ENCODE measurements at places on chromosomes 4 and X.
A peak's percentile ranks its signal among the peaks of the same experiment; 100 is the strongest.

DNA sequence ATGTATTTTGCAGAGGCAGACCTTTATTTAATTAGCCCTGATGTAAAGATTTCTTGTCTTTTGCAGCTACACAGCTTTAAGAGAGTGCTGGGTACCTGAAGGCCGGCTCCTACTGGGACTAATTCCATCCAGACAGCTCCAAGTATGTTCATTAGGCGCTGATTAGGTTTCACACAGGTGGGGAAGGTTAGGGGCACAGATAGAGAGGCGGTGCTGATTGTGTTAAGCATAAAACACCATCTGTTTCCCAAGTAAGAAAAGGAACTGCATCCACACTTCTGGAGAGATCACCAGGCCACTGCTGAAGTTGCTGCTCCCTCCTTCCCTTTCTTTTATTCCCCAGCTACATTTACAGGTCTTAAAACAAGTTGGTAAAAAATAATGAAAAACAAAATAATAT is 349.5 kb downstream of the ZIC3 start:
- no peak for DNase-seq

DNA sequence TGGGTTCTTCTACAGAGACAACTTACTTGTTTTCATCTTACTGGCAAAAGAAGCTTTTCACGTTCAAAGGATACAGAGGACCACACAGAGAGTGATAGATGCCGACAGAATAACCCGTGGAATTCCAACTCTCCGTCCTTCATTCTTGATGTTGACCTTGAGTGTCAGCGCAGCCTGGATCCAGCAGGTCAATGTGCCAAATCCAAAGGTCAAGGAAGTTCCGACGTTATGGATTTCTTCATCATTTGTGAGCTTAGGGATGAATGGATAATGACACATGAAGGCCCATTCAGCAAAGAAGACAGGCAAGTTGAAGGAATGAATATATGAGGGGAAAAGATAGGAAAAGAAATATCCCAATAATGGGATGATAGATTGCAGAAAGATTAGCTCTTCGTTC is 59.6 kb downstream of the ENOPH1 start:
- no peak for DNase-seq

GRCh38 chrX:81957900-81958545 is 756.1 kb downstream of the SH3BGRL start:
- DNase-seq, result no peak

GRCh38 chr4:153440475-153440874 is 25.7 kb upstream of the TMEM131L start:
- DNase-seq, result no peak

DNA sequence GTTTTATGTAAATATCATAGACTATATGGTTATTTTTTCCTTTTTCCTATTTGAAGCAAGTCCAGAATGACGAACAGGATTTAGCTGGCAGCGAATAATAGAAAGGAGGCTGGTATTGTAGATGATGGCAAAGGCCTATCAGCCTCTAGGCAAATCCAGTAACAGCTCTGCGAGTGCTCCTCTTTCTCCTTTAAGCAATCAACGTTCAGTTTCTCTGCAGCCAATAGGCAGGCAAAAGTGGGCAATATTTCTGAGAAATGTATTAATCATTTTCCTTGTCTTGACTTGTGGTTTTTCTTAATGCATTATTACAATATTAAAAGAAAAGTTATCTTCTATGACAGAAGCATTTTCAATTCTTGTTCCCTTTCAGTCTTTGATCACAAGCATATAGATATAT is 183.3 kb downstream of the SH3KBP1 start:
- no peak for DNase-seq

- DNase-seq, result no peak
Measured at GRCh38 chrX:94057385-94057784, 383.4 kb downstream of the FAM133A start.

DNA sequence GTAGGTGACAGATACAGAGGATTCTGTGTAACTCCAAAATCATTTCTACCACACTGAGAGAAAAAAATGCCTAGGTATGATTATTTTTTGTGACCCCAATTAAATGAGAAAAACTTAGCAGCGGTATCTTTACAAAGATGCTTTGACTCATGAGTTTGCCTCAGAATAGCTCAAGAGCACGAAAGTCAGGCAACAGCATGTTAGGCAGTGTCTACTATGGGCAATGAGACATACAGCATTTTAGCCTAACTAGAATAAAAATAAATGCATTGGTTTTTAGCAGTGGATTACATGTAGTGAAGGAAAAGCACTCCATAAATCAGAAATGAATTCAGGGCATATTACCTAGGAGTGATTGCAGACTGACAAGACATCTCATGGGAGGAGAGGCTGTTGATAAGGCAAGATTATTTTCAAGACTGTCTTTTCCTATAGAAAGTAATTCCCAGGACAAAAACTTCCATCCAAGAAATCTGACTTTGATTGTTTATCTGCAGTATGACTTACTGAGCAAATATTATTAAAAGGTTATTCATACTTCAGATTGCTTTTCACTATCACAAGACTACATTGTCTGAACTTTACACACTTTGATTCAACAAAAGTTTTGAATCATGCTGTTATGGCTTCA is 3.6 kb downstream of the ANXA10 start:
- DNase-seq, result no peak

GRCh38 chrX:120299928-120300327 is 11.3 kb downstream of the TMEM255A start:
- DNase-seq, result no peak

- no peak for DNase-seq
Measured at GRCh38 chrX:129577473-129577872, 37.4 kb downstream of the OCRL start.

- DNase-seq, result no peak
Measured at GRCh38 chrX:129600981-129601424, 53.8 kb downstream of the APLN start.

DNA sequence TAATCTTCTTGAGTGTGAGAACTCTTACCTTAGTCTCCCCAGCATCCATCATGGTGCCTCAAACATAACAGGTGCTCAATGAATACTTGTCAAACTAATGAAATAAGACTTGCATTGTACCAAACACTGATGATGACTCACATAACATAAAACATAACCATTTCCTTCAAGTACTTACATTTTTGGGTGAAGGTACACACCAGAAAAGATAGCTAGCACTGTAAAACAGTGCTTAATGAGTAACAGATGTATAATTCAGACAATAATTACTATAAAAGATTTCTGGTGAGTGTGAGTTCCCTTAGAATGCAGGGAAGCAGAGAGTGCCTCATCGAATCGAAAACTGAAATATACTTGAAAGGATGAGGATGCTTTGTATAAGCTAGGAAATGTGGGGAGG is 70.1 kb upstream of the HCCS start:
- no peak for DNase-seq

- DNase-seq, result no peak
Measured at GRCh38 chr4:101019941-101020401, 327.4 kb downstream of the PPP3CA start.

GRCh38 chr4:88792821-88793220 is 95.2 kb upstream of the NAP1L5 start:
- DNase-seq, result no peak

- DNase-seq, result peak; percentile 67
Measured at GRCh38 chr4:51895816-51896408, 53.0 kb downstream of the DCUN1D4 start.

DNA sequence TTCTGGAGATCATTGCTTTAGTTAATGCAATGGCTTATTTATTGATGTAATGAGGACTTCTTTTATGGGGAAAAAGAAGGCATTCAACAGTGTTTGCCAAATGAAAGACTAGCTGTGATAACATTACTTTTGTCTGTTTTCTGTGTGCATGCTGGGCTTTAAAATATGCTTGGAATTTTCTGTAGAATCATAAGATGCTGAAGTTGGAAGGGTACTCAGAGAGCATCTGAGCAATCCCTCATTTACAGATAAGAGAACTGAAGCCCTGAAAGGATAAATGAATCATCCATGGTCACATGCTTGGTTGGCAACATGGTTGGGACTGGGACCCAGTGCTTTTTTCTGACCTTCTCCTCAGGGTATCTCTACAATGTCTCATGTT is 31.4 kb upstream of the PITX2 start:
- DNase-seq, result no peak

- DNase-seq, result no peak
Measured at GRCh38 chr4:123233136-123233768, 163.3 kb upstream of the SPRY1 start.

GRCh38 chr4:112735474-112735951 is 98.6 kb downstream of the LARP7 start:
- peak; percentile 4 for DNase-seq

DNA sequence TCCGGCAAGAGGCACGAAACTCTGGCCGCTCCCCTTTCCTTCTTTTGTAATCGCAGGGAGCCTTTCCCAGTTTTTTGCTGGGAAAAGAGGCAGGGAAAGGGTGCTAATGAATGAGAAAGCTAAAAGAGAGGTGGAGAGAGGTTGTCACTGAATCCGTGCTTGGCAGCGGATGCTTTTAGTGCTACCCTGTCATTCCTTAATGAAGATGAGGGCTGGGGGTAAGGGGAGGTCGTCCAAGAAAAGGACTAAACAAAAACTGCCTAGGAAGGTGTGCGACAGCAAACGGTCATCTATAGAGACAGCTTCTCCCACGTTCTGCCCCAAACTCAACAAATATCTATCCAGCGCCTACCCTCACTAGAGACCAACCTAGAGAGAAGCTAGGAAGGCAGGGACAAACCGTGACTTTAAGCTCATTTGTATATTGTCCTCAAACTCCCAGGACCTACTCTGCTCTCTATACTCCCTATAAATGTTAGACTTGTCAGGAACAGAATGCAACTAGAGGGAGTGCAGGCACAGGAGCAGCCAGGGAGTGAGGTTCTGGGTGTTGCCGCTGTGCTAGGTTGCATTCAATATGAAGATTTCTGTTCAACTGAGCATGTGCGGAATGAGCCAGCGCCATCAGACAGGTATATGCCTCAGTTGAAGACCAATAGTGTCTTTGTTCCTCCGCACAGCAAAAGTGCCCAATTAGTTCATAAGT is 777 bp upstream of the CASK start:
- no peak for DNase-seq

DNA sequence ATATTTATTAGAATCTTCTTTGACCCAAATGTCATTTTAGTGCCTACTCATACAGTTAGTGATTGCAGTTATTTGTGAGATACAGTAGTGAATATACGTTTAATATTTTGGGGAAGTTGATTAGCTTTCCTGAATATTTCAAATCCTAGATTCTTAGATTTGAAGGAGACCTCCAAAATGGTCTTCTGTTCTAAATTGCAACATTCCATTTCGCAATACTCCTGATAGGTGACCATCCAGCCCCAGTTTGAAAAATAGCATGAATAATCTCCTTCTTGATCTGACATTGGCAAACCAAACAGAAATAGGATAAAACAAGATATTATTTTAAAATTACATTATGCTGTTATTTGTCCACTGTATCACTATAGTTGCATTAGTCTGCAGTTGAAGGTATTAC is 505.6 kb downstream of the GRID2 start:
- no peak for DNase-seq

DNA sequence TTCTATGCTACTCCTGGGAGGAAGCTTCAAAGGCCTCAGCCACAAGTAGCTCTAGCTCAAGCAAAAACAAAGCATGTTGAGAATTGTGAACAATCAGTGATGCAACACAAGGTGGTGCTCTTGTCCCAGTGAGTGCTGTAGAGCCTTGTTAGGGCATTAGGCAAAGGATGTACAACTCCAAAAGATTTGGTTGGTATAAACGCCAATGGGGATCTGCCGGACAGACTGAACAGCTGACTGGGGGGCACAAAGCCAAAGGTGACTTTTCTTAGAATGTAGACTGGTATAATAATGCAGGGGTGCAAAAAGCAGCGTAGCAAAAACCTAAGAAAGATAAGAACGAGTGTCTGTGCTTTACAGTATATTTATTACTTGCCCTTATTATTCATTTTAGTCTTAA is 62.6 kb upstream of the ALB start:
- no peak for DNase-seq

DNA sequence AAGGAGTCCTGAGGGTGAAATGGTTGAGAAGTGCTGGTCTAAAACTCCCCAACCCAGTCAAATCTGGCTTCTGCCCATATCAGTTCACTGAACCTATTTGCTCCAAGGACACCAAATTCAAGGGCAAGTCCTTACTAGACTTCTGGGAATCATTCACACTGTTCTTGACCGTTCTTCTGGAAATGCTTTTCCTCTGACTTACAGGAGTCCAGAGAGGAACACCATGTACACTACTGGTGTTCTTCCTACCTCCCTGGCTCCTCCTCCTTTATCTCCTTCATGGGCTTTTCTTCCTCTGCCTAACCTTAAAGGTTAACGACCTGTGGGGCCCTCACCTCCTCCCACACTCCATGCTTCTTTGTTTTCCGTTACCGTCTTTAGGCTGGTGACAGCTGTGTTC is 281.3 kb downstream of the FRMPD4 start:
- DNase-seq, result no peak

GRCh38 chr4:109649872-109650271 is 53.4 kb downstream of the CASP6 start:
- peak; percentile 44 for DNase-seq

- DNase-seq, result no peak
Measured at GRCh38 chrX:115337491-115338144, 48.1 kb downstream of the LUZP4 start.

DNA sequence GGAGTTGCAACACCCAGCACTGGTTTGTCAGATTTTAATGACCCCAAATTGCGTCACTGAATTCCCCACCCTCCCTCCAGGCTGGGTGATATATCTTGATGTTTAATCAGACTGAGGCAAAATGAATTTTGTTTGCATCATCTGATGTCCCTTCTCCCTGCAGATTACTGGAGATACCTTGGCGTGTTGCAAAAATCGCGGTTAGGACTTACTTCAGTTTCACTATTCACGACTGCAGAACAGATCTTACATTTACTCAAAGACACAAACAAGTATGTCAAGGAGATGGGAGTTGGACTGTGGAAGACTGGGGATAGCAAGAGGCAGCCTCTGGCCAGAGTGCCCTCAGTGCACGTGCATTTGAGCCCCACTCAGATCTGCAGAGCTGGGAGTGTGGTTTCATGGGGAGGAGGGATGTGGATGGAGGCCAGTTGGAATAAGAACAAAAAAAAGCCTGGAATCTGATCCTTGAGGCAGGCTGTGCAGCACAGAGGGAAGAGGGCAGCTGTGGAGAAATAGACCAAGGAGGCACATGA is 92.2 kb upstream of the MTM1 start:
- DNase-seq, result no peak

GRCh38 chrX:15947648-15948317 is 93.2 kb upstream of the AP1S2 start:
- no peak for DNase-seq
